Cerebellar nuclear complex (tissue), 1 donor: ENCODE measurements at places on chromosomes 2 and 18.

DNA sequence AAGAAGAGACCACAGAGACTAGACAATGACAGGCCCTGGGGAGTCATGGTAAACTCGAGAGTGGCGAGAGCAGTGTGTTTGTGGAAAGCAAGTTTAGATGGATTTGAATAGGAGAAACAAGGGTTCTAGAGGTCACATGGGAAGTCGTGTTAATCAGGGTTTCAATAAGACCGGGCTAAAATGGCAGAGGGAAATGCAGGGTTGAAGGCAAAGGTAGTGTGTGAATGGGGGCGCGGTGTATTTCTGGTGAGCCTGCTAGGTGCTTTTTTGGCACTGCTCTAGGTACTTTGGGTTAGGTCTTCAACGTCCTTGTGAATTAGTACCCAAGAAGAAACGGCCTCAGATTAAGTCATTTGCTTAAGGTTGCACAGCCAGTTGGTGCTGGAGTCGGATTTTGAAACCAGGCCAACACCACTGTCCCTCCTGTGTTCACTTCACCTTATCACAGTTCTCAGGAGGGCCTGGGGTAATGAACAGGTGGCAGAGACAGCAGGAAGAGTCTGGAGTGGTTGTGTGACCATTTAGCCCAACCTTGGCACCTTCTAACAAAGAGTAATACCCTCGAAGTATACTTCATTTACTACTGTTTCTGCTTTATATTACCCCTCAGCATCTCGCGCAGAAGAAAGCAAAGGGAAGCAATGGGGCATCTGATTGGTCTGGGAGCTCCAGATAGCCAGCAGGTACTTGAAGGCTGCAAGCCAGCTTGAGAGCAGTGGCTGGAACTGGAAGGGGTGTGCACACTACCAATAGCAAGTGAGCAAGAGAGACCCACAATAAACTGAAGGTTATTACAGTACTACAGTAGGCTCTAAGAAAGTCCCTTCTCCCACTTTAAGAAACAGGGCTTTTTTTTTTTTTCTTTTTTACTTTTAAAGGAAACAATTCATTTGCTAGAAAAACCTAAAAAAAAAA lies 33.4 kb upstream of the GAREM2 start:
- DNase-seq = no peak

GRCh38 chr2:188459061-188459460 lies 167.4 kb downstream of the GULP1 start:
- no peak for DNase-seq

GRCh38 chr2:3610881-3611505 lies 16.1 kb downstream of the COLEC11 start:
- DNase-seq = no peak

- DNase-seq = no peak
Observed at GRCh38 chr2:200765139-200765951, 46.4 kb upstream of the BZW1 start.

- DNase-seq = no peak
Observed at GRCh38 chr18:3350566-3351527, 88.9 kb downstream of the MYL12B start.
